PC-3 (cell line): ENCODE measurements at places on chromosomes 11 and 22. TPM values are rescaled to one million over a fixed set of nuclear protein-coding genes. Genes with fewer than 3 reads are reported as not detected.
A peak's percentile ranks its signal among the peaks of the same experiment; 100 is the strongest.

DNA sequence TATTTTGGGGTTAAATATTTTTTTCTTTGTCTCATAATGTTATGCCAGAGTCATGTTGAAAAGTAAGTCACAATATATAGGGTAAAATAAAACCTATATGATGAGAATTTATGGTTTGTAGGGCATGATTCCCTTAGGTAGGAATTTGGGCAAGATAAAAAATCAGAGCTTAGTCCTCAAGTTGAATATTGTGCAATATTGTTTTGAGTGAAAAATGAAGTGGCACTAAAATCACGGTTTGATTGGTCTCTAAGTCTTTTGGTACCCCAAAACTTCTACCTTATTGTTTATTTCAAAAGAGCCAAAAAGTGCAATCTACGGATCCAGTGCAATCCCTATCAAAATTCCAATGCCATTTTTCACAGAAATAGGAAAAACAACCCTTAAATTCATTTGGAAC is 1.6 kb upstream of the MRPL16 start:
- no peaks in the 10 kb centered on the region for H3K27me3 ChIP-seq
- H3K4me1 ChIP-seq = peaks cover 20% of the 10 kb centered on the region
- peaks cover 15% of the 10 kb centered on the region for H3K36me3 ChIP-seq
- H3K27ac ChIP-seq = no peak overlapping the region

- H3K4me1 ChIP-seq = no peaks in the 10 kb centered on the region
- H3K4me3 ChIP-seq = no peak overlapping the region
- DNase-seq = no peak
- H3K27ac ChIP-seq = no peak overlapping the region
These were observed 15.5 kb downstream of the RELT start for GRCh38 chr11:73391665-73392064.

- H3K4me1 ChIP-seq = no peaks in the 10 kb centered on the region
- no peak overlapping the region for H3K27ac ChIP-seq
- no peaks in the 10 kb centered on the region for H3K36me3 ChIP-seq
- no peak overlapping the region for H3K4me3 ChIP-seq
- DNase-seq = no peak
These were observed 473.7 kb downstream of the TBC1D22A start for GRCh38 chr22:47236161-47236560.

GRCh38 chr11:62805961-62806441 is 761 bp upstream of the NXF1 start:
- peaks cover 17% of the 10 kb centered on the region for H3K4me1 ChIP-seq
- peak overlapping the region; percentile 93 for H3K4me3 ChIP-seq
- DNase-seq = no peak
- no peak overlapping the region for H3K27ac ChIP-seq

DNA sequence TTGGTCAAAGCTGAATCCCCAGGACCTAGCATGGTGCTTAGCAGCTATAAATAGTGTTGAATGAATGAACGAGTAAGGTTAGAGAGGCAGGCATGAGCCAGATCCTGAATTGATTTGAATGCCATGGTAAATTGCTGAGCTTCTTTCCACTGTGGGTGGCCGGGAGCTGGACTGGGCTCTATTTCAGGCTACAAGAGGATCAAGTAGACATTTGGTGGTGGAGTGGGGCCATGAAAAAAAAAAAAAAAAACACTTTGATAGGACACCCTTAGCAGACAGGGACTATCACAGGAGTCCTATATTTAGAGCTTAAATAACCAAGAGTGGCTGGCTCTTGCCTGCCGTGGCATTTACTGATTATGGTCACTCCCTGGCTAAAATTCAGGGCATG is 77.6 kb downstream of the MIAT start:
- H3K27ac ChIP-seq = no peak overlapping the region
- no peaks in the 10 kb centered on the region for H3K36me3 ChIP-seq
- no peak overlapping the region for H3K4me3 ChIP-seq
- H3K27me3 ChIP-seq = no peaks in the 10 kb centered on the region
- no peaks in the 10 kb centered on the region for H3K4me1 ChIP-seq

DNA sequence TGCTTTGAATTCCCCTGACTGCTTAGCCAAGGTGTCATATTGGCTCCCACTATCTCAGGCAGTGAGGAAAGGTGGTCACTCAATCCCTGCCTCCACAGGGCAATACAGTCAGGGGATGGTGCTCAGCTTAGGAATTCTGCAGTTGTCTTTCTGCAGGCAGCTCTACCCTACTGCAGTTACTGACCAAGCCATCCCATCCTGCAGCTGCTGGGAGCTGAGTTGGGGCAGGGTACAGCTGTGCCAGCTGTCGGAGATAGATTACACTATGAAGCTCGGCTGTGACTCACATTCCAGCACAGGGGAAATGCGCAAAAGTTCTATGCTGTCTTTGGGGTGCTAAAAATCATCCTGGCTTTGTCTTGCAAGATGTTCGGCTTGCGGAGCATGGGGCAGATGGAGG is 4.4 kb upstream of the DAGLA start:
- no peak overlapping the region for H3K4me3 ChIP-seq
- DNase-seq = no peak
- H3K36me3 ChIP-seq = no peaks in the 10 kb centered on the region
- peaks cover 27% of the 10 kb centered on the region for H3K27me3 ChIP-seq
- H3K27ac ChIP-seq = no peak overlapping the region

GRCh38 chr22:44225812-44226211 is 45.1 kb downstream of the PARVG start:
- peaks cover 4% of the 10 kb centered on the region; the same call in 1 of the 2 replicates for H3K27me3 ChIP-seq
- no peaks in the 10 kb centered on the region for H3K4me1 ChIP-seq
- H3K36me3 ChIP-seq = no peaks in the 10 kb centered on the region
- H3K27ac ChIP-seq = no peak overlapping the region
- no peak overlapping the region for H3K4me3 ChIP-seq

SYT9 gene
- total RNA-seq = 6.3 and 7.4 TPM in 2 replicates

BIRC3 gene
- 3.9 and 4.2 TPM in 2 replicates for total RNA-seq

GRCh38 chr11:106852779-106853178 is 165.5 kb downstream of the GUCY1A2 start:
- no peaks in the 10 kb centered on the region for H3K36me3 ChIP-seq
- no peaks in the 10 kb centered on the region; the same call in 1 of the 2 replicates for H3K27me3 ChIP-seq
- no peak for DNase-seq
- H3K4me1 ChIP-seq = no peaks in the 10 kb centered on the region
- no peak overlapping the region for H3K27ac ChIP-seq

GRCh38 chr11:79514290-79514689 is 73.5 kb upstream of the TENM4 start:
- peaks cover 17% of the 10 kb centered on the region; the same call in 1 of the 2 replicates for H3K27me3 ChIP-seq
- H3K4me3 ChIP-seq = no peak overlapping the region
- H3K36me3 ChIP-seq = no peaks in the 10 kb centered on the region
- H3K27ac ChIP-seq = no peak overlapping the region

ACRV1 gene
- total RNA-seq = not detected in 2 replicates

C11orf58 gene
- 157 and 181 TPM in 2 replicates for total RNA-seq

- no peak overlapping the region for H3K27ac ChIP-seq
- H3K36me3 ChIP-seq = peaks cover 16% of the 10 kb centered on the region; the same call in 1 of the 2 replicates
These were observed 16.0 kb downstream of the RRP8 start for GRCh38 chr11:6587360-6587953.

DNA sequence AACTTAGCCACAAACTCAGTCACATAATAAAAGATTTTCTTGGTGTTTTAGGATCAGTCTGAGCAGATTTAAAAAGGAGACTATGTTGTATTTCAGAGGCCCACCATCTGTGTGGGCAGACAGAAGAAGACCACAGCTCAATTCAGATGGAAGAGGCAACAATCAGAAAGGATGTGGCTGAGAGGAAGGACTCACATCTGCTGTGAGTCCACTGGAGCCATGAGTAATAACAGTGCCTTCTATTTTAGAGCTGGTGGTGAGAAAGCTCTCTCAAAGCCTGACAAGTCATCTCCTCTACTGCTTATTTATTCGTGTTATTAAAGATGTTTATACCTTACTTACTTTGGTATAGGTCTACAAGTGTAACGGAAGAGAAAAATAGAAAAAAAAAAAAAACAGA is 357.2 kb downstream of the OPCML start:
- no peak for DNase-seq
- H3K27me3 ChIP-seq = no peaks in the 10 kb centered on the region
- H3K4me1 ChIP-seq = no peaks in the 10 kb centered on the region
- no peaks in the 10 kb centered on the region for H3K36me3 ChIP-seq
- H3K27ac ChIP-seq = no peak overlapping the region

- H3K4me1 ChIP-seq = peaks cover 16% of the 10 kb centered on the region
- peak; percentile 23 for DNase-seq
- no peak overlapping the region for H3K4me3 ChIP-seq
- no peaks in the 10 kb centered on the region for H3K36me3 ChIP-seq
These were observed 71.2 kb downstream of the PHF21A start for GRCh38 chr11:46050003-46050461.

YPEL4 gene
- total RNA-seq = not detected in 2 replicates

GRCh38 chr22:49024775-49025440 is 802.8 kb downstream of the BRD1 start:
- DNase-seq = no peak
- no peaks in the 10 kb centered on the region for H3K27me3 ChIP-seq
- no peaks in the 10 kb centered on the region for H3K36me3 ChIP-seq
- no peak overlapping the region for H3K4me3 ChIP-seq

GRCh38 chr11:130674686-130675308 is 226.4 kb downstream of the ADAMTS15 start:
- H3K36me3 ChIP-seq = peaks cover 9% of the 10 kb centered on the region; the same call in 1 of the 2 replicates
- no peak overlapping the region for H3K4me3 ChIP-seq
- H3K27ac ChIP-seq = no peak overlapping the region
- peaks cover 18% of the 10 kb centered on the region; the same call in 1 of the 2 replicates for H3K4me1 ChIP-seq
- no peak for DNase-seq
- H3K27me3 ChIP-seq = no peaks in the 10 kb centered on the region

DNA sequence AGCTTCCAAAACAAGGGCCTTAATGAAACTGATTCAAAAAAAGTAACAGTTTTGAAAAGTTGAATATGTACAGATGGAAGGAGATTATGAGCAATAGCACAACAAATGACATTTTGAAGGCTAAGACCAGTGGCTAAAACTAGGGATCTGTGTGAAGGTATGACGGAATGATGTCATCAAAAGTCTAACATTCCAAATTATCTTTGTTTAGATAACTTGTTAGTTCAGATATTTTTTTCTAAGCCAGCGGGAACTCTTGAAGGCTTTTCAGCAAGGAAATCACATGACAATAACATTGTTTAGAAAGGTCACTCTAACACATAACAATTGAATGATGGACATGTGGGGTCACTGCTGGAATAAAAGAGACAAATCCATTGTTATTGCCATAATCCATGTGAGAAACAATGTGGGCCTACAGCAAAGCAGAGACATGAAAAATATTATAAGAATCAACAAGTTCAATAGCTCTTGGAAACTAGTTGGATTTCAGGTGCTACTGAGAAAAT is 260.5 kb downstream of the CASP12 start:
- H3K4me3 ChIP-seq = no peak overlapping the region
- DNase-seq = no peak
- no peak overlapping the region for H3K27ac ChIP-seq
- H3K36me3 ChIP-seq = no peaks in the 10 kb centered on the region
- H3K4me1 ChIP-seq = no peaks in the 10 kb centered on the region

MMP12 gene
- total RNA-seq = not detected in 2 replicates

ARHGAP20 gene
- total RNA-seq = not detected in 2 replicates

GRCh38 chr11:123111465-123111864 is 49.5 kb upstream of the HSPA8 start:
- peaks cover 6% of the 10 kb centered on the region for H3K36me3 ChIP-seq
- H3K4me1 ChIP-seq = peaks cover 7% of the 10 kb centered on the region
- H3K4me3 ChIP-seq = no peak overlapping the region
- DNase-seq = peak; percentile 86

NXPE1 gene
- total RNA-seq = not detected in 2 replicates

TSGA10IP gene
- total RNA-seq = not detected in 2 replicates

OTUB1 gene
- total RNA-seq = 124 and 129 TPM in 2 replicates

DNA sequence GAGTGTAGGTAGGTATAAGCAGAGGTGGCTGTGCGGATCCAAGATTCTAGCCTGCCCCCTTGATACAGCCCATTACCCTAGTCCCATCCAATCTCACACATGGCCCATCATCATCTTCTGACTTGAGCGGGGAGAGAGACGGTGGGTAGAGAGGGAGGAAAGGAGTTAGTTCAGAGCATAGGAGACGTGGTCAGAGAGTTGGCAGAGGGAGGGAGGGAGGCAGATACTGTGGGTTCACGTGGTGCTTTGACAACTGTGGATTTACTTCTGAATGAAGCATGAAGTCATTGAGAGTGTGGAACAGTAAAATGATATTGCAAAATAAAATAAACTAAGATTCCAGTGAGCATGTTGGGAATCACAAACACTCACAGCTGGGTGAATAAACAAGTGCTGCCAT is 31.4 kb upstream of the VPREB1 start:
- no peak overlapping the region for H3K27ac ChIP-seq
- H3K27me3 ChIP-seq = no peaks in the 10 kb centered on the region
- no peaks in the 10 kb centered on the region for H3K36me3 ChIP-seq

- H3K4me1 ChIP-seq = peaks cover 14% of the 10 kb centered on the region; the same call in 1 of the 2 replicates
- no peak overlapping the region for H3K4me3 ChIP-seq
- no peaks in the 10 kb centered on the region for H3K36me3 ChIP-seq
- no peak overlapping the region for H3K27ac ChIP-seq
- no peak for DNase-seq
- peaks cover 4% of the 10 kb centered on the region; the same call in 1 of the 2 replicates for H3K27me3 ChIP-seq
These were observed 38.8 kb downstream of the PDE2A start for GRCh38 chr11:72635309-72635915.

DEPDC7 gene
- total RNA-seq = not detected in 2 replicates

DNA sequence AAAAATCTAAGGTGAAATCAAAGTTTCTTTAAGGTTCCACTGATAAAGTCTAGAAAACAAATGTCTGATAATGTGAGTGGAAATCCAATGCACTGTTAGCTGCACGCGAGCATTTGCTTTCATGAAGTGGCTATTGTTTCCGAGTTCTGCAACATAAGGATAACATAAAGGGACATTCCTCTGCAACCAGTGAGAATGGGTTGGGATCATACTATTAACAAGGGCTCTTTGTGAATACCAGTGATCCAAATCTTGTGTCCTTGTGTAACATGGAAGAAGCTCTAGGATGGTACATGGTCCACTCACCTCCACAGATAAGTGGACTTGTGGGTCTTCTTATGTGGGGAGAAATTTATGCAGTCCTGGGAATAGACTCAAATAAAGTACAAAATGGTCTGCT is 24.6 kb downstream of the APIP start:
- no peaks in the 10 kb centered on the region for H3K36me3 ChIP-seq
- H3K27ac ChIP-seq = no peak overlapping the region
- DNase-seq = no peak
- H3K4me3 ChIP-seq = no peak overlapping the region
- H3K27me3 ChIP-seq = no peaks in the 10 kb centered on the region

GRCh38 chr11:70153133-70153727 is 49.9 kb upstream of the FADD start:
- DNase-seq = no peak
- H3K4me1 ChIP-seq = peaks cover 2% of the 10 kb centered on the region; the same call in 1 of the 2 replicates
- H3K27me3 ChIP-seq = no peaks in the 10 kb centered on the region
- H3K27ac ChIP-seq = no peak overlapping the region
